D341Med (cell line): ENCODE measurements at places on chromosomes 5 and 9.
A peak's percentile ranks its signal among the peaks of the same experiment; 100 is the strongest.

GRCh38 chr9:89178830-89179539 lies 367 bp upstream of the SHC3 start:
- DNase-seq = no peak

GRCh38 chr5:113969901-113970300 lies 392.0 kb upstream of the KCNN2 start:
- DNase-seq = no peak

DNA sequence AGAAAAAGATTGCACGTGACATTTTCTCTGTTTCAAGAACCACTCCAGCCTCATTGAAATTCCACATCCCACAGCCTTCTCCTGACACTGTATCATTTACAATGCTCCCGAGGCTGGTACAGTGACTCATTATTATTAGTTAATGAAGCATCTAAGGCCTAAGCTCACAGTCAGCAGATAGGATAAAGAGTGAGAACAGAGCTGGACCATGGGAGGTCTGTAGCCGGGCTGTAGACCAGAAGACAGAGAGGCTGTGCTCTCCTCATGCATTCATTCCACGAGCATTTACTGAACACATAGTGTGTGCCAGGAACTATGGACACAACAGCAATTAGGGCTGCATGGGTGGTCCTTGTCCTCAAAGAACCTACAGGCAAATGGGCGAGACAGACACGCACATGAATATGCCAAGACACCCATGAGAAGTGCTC lies 47.3 kb upstream of the GALNT10 start:
- DNase-seq = no peak

GRCh38 chr9:81264516-81264915 lies 424.8 kb downstream of the TLE1 start:
- DNase-seq = peak; percentile 42

DNA sequence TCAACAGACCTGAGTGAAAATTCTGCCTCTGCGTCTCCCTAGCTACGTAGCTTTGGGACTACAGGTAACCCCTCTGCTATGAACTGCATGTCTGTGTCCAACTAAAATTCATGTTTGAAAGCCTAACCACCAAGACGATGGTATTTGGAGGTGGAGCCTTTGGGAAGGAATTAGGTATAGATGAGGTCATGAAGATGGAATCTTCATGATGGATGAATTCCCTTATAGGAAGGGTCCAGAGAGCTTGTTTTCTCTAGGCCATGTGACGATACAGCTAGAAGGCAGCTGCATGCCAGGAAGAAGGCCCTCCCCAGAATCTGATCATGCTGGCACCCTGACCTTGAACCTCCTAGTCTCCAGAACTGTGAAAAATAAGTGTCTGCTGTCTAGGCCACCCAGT lies 296.4 kb downstream of the SLIT3 start:
- DNase-seq = no peak

DNA sequence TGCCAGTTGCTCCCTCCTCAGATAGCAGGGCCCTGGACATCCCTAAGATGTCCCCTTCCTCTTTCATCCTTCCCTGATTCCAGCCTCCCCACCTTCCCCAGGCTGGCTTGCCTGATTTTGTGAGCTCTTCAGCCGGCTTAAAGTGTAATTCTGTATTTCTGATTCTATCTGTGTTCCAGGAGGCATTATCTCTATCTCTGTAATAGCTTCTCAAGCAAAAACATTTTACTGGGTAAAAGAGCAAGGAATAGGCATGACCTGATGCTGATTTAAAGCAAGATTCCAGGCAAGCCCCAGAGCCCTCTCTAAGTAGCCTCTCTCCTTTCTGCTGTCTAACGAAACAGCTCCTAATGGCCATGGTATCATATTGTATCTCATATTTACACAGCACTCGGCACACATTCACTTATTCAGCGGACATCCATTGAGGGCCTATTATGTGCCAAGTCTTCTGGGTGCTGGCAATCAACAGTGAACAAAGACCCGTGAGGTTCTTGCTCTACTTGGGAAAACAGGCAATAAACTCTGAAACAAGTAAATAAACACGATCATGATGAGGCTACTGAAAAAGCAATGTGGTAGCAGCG lies 100.9 kb upstream of the MSX2 start:
- DNase-seq = no peak

DNA sequence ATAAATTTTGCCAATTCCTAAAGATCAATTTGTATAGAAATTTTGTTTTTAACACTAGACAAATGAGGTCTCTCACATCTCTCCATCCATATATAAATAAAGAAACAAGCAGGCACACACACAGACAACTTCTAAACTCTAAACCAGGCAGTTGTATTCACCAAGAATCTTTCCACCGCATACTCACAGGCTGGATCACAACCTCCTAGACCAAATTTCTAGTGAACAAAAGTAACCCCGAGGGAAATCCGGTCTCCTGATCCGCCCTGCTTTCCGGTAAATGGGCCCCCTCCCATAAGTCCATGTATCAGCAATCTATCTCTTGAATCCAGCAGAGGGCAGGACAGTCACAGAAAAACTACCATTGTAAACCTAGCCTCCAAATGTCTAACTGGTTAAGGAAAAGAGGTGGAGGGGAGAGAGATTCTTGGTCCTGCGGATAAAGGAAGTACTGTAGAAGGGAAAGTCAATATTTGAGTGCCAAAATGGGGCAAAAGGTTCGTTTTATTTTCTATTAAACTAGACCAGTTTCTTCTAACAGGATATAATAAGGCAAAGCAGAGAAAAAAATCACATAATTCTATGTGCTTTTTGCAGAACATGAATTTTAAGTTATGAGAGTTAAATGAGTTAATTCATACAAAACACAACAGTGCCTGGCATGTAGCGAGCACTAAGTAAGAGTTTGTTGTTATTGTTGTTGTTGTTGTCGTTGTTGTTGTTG lies 4.8 kb upstream of the SMU1 start:
- peak; percentile 74 for DNase-seq

DNA sequence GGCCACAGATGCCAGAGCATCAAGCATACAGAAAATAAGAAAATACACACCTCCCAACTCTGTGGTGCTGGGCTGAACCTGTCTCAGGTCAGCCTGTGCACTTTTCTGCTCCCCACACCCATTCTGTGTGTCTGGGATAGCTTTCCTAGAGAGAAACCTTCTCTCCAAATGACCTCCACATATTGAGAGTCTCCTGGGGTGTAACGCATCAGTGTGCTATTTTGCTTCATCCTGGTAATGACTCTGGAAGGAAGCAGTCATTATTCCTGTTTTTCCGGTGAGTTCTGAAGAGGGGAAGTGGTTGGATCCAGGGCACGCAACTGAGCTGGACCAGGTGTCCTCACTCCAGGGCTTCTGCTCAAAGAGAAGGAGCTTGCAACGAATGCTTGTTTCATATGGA lies 73.2 kb upstream of the SH3PXD2B start:
- no peak for DNase-seq

DNA sequence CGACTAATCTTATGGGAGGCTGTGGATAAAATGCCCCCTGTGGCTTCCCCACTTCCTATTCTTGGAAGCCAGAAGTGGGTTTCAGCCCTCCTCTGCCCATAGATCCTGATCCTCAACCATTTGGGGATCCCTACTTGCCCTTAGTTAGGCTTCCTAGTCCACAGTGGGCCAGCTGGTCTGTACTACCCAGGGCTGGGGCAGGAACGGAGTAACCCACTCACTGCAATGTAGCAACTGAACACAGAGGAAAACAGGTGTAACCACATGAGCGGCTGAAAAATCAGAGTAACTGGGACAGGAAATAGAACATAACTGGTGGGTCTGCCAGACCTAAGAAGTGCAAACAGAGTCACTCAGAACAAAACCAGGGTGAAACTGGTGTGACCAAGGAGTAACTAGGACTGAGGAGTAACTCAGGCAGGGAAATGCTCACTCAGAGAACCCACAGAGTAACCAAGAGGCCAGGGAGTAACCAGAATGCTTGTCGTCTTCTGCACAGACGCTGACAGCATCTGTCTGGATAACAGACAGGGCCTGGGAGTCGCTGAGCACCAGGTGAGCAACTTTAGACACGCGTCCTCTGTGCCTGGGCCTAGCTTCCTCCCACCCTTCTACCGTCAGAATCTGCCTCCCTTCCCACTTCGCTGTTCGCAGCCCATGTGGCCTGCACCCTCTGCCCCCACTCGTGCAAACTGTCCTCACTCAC lies 1.0 kb downstream of the AQP3 start:
- no peak for DNase-seq

GRCh38 chr5:58849921-58850667 lies 267.2 kb downstream of the RAB3C start:
- DNase-seq = peak; percentile 60

DNA sequence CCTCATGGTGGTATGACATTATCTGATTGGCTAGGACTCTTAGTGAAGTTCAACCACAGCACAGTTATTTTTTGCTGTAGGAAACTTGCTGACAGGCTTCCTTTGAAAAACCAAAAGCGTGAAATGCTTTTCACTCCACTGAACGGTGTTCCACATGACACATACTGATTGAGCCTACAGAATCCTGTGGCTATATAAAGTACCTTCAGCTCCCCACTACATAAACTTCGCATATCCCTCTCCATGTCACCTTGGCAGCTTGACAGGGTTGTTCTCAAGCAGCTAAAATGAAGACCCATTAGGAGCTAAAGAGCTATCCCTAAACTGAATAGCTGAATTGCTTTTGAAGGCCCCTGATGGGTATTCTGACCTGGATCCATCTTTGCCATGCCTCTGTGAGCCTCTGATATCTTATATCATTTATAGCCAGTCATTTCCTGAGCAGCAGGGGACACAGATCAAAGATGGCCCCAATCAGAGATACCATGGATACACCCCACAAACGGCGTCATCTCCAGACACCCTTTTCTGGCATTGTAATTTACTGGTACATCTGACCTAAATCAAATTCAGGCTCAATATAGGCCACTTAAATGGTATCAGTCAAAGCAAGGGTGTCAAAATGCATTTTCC lies 91.5 kb downstream of the APBA1 start:
- DNase-seq = no peak

DNA sequence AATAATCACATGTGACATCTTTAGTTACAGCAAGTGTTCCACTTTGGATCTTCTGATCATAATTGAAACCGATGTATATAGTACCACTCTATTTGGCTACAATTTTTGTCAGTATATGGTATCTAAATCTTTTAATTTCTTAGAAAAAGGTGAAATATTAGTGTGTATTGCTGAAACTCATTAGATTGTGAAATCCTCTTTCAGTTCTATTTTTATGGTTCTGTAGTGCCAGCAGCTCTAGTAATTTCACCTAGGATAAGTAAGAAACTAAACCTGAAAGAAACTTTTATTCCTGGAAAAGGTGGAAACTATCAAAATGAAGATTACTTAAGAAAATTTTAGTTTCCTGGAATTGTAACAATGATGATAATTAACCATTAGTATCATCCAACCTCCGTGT lies 370.9 kb downstream of the NNT start:
- DNase-seq = no peak

DNA sequence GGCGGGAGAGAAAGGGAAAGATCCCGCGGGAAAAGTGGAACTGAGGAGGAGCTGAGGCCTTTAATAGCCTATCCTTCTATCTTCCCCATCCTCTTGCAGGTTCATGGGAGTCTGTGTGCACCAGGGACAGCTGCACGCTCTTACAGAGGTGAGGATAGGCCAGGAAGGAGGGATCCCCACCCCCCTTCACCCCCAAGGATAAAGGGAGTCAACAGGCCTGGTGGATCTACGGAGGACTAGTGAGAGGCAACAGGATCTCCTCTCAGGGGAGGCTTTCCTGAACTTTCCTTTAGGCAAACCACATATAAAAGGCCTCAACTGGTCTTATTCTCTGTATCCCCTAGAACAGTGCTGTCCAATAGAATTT lies 1.1 kb downstream of the TESK1 start:
- DNase-seq = peak; percentile 37
